Large intestine (tissue), 12 donors: ENCODE measurements at places on chromosomes 5 and 9. TPM values are rescaled to one million over a fixed set of nuclear protein-coding genes. Genes with fewer than 3 reads are reported as not detected.

TMEM232 gene
- 2.2 TPM for polyA plus RNA-seq

- no peak for DNase-seq
Measured at GRCh38 chr9:122228191-122228567, 578 bp downstream of the LHX6 start.

GRCh38 chr5:9608093-9608492 lies 22.1 kb downstream of the TAS2R1 start:
- no peak for DNase-seq

RASGRF2 gene
- 3.1 TPM for polyA plus RNA-seq

- DNase-seq: no peak
Measured at GRCh38 chr5:11212706-11213105, 451.7 kb upstream of the DAP start.

DNA sequence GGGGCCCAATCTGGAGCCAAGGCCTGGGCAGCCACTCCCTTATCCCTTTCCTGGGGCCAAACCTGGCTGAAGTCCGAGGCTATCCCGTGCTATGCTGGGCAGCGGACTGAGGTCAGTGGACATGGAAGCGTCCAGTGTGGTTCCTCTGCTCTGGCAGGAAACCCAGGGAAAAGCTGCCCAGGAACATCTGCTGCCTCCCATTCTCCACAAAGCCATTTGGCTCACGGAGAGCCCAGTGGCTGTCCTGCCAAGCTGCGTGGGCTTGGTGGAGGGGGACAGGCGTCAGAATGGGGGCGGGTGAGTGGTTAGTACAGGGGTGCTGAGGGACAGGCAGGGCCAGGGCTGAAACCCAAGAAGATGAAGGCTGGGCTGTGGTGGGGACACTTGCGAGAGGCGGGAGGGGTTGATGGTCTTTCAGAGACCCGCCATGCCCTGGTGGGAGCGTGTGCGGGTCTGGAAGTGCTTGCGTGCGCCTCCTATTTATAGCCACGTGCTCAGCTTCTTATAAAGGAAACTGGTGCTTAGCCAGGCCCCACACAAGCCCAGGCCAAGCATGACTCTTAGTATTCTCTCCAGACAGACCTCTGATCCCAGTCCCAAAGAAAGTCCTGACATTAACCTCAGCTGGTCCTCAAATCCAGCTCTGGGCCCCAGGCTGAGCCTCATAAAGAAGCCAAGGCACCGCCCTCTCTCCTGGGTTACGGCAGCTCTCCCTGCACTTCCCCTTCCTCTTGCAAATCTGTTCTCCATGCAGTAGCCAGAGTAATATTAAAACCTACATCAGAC lies 9.4 kb upstream of the SLC6A7 start:
- peak; percentile 75 for DNase-seq

DNA sequence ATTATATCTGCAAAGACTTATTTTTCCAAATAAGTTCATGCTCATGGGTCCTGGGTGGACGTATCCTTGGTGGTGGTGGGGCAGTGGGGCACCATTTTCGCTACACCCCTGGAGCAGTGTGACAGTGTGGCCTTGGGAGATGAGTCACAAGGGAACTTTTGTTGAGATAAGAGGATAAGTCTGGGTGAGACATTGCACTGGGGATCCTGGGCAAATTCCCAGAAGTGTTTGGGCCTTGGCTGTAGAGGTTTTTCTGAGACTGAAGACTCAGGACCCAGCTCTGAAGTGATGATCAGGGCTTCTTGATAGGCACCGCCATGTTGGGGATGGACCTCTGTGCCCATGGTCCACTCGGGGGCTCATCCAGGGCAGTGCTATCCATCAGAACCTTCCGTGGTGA lies 149.4 kb downstream of the MACROH2A1 start:
- no peak for DNase-seq
